ENCODE measurements at places on chromosomes 7 and 10.

DNA sequence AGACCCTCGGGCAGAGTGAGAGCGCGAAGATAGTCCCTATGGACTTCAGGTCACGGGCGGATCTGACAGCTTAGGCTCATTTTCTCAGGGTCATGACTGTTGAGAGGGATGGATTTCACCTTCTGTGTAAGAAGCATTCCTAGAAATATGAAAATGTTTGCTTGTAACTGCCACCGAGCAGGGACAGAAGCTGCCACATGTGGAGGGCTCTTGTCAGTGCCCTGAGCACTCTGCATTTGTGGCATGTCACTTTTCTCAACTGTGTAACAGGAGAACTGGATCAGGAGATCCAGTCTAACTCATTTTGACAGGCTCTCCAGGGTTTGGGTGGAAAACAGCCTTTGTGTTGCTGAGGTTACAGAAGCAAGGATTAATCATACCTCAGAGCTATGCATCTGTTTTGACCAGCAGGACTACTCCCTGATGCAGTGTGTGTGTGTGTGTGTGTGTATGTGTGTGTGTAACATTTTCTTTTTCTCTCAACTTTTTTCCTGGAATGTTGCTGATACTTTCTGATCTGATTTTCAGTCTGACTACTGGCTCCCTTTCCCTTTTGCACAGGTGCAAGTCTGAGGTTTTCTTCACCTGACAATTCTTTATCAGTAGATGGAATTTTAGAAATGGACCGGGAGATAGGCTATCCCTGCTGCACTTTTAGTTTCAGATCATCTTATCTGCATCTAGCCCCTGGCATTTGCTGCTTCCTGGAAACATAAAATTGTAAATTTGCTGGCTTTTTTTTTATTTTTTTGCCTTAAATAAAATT is 183.3 kb downstream of the STK31 start:
- no peak for DNase-seq

DNA sequence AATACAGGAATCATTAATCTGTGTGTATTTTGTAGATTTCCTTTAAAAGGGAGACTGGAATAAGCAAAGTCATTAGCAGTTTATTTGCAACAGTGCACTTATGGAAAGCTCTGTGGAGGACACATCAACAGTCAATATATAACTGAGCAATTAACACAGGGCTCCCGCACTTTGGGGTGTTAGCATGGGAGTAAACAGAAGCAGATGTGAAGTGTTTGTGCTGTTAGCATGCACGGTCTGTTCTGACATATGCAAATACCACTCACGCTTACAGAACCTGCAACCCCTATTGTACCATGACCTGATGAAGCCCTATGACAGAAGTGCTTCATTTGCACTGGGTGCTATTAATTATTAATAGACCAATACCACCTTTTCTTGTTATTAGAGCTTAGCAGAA is 118.9 kb downstream of the PPP1R3A start:
- no peak for DNase-seq

GRCh38 chr10:80662429-80663261 is 124.9 kb downstream of the SH2D4B start:
- DNase-seq = peak; percentile 72

GRCh38 chr10:18378766-18379165 is 238.5 kb downstream of the CACNB2 start:
- no peak for DNase-seq

- DNase-seq = no peak
These were observed 153.6 kb downstream of the HDAC9 start for GRCh38 chr7:18648849-18649758.

GRCh38 chr7:26590709-26591108 is 273.7 kb downstream of the SKAP2 start:
- no peak for DNase-seq

DNA sequence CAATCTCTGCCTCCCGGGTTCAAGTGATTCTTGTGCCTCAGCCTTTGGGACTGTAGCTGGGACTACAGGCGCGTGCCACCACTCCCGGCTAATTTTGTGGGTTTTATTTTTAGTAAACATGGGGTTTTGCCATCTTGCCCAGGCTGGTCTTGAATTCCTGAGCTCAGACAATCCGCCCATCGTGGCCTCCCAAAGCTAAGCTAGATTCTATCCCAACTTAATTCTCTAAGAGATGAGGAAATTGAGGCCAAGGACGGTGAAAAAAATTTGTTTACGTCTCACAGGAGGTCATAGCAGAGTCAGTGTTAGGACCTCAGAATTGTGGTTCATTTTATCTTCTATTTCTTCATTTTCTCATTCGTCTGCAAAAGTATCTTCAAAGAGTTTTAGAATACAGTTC is 6.1 kb downstream of the CCAR1 start:
- DNase-seq = no peak

DNA sequence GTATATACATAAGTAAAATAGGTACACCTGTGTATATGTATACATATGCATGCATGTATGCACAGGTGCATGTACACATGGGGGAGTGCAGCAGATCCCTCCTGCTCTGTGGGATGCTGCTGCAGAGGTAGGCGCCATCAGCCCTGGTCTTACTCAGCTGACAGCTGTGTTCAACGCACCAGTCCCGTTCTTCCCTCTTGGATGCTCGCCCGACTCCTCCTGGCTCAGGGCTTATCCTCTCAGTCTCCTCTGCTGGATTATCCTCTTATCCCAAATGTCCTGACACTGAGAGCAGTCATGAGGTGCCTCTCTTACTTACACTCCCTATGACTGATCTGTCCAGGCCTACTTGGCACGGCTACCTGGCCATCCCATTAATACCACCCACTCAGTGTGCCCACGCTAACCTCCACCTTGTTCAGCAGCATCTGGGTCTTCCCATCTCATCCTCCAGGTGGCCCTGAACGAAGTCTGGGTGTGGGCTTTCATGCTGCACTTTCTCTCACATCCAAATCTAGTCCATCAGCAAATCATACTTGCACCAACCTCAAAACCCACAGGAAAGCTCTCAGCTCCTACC is 357.1 kb downstream of the TCERG1L start:
- no peak for DNase-seq

- DNase-seq = no peak
These were observed 98.2 kb downstream of the ANLN start for GRCh38 chr7:36487756-36488336.

DNA sequence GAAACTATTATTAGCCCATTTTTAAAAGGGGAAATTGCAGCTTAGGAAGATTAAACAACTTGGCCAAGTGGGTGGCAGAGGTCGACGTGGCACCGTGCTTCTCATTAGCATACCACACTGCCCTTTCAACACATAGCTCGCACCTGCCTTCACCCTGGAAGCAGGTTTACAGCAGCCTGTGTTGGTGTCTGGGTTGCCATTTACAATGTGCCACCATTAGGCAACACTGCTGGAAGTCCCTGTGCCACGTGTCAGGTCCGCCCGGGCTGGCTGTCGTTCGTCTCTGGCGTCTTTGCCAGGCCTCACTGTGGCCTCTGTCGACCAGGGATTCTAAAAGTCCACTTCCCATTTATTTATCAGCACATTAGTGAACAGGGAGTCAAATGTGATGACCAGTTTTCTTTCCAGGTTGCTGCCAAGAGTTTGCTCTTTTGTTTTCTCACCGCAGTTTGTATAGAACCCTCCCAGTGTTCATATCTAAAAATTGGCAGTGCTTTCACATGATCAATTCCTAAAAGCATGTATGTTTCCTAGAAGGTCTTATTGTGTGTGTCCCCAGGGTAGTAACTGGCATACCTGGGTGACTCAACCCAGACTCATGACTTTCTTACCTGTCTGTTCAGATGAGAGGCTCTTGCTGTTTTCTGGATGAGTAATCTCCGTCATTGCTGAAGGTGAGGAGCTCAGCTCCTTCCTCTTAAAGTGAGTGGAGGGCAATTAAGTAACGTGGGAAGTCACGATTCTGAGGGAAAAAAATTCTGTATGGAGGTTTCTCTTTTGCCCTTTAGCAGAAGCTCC is 9.2 kb downstream of the INSIG1 start:
- no peak for DNase-seq

DNA sequence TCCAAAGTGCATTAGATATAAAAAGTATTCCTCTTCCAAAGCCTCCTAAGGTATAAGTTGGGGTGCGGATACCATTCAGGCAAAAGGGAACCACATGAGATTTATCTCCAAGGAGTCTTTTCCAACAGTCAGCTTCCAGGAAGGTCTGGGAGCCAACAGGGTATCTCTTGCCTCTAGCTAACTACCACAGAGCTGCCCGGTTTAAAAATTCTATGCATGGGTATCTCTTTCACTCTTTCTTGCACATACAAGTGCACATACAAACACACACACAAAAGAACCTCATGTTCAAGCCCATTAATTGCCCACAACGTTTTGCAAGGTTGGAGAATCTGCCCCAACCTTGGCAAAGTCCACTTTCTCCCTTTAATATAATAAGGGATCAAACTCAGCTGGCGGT is 80.7 kb downstream of the CDK6 start:
- no peak for DNase-seq

- DNase-seq = no peak
These were observed 47.6 kb downstream of the POT1 start for GRCh38 chr7:124881981-124882380.

DNA sequence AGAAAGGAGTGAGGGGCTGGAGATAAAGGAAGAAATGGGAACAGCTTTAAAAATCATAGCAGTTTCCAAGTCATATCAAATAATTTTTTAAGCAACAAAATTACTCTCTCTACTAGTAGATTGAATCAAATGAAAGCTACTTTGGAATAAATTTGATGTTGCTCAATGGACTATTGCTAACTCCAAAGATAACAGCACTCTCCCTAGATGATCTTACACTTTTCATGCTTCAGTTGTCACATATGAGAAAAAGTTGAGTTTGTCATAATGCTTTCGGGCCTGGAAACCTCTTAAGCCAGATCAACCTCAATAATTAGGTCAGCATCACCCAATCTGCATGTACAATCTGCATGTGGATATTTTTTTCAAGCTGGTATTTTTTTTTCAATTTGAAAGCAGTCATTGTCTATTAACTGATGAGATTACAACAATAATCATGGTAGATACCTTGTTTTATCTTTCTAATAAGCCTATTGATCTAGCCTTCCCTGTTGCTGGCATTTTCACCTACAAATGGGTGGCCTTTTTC is 31.3 kb downstream of the LIPJ start:
- no peak for DNase-seq

GRCh38 chr7:40329601-40330153 is 194.9 kb downstream of the SUGCT start:
- DNase-seq = no peak

GRCh38 chr7:100257017-100257416 is 37.3 kb downstream of the PVRIG start:
- no peak for DNase-seq

- DNase-seq = no peak
These were observed 245.1 kb downstream of the CAMK1D start for GRCh38 chr10:12594448-12594944.

- no peak for DNase-seq
These were observed 65.2 kb downstream of the FAM185A start for GRCh38 chr7:102814025-102814471.

- DNase-seq = no peak
These were observed 39.4 kb upstream of the LEP start for GRCh38 chr7:128201690-128202085.

GRCh38 chr10:57919864-57920263 is 347.8 kb downstream of the IPMK start:
- DNase-seq = no peak

DNA sequence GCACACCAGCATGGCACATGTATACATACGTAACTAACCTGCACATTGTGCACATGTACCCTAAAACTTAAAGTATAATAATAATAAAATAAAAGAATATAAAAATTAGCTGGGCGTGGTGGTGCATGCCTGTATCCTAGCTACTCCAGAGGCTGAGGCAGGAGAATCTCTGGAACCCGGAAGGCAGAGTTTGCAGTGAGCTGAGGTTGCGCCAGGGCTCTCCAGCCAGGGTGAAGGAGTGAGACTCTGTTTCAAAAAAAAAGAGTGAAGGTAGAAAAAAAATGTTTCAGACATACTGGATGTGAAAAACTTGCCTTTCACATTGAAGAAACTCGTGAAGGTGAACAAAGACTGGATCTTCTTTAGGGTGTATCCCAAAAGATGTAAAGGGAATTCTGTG is 26.7 kb downstream of the TSPAN14 start:
- DNase-seq = no peak

DNA sequence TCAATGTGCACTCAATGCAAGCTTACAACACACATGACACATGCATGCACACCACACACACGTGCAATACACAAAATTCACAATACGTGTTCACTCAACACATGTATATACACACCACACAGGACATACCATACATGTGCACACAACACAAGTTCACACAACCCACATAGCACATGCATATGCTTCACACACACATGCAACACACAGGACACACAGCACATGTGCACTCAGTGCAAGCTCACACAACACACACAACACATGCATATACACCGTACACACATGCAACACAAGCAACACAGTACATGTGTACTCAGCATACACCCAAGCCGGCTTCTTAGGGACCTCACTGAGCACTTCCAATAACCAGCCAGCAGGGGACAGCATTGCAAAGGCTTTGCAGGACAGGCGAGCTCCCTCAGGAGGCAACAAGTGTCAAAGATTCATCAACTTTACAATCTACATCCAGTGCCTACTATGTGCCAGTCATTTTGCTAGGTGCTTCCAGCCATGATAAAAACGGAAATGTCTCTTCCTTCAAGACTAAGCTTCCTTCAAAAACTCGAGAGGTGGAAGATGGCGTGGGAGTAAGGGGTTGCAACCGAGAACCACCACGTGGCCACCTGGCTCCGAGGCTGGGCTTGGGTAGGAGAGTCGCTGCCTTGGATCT is 61.1 kb downstream of the JCAD start:
- DNase-seq = peak; percentile 61

GRCh38 chr7:140027858-140028257 is 34.9 kb downstream of the PARP12 start:
- DNase-seq = no peak

GRCh38 chr10:80945264-80945880 is 407.7 kb downstream of the SH2D4B start:
- DNase-seq = no peak

- peak; percentile 73 for DNase-seq
These were observed 2.7 kb downstream of the KCNIP2 start for GRCh38 chr10:101840741-101841453.

DNA sequence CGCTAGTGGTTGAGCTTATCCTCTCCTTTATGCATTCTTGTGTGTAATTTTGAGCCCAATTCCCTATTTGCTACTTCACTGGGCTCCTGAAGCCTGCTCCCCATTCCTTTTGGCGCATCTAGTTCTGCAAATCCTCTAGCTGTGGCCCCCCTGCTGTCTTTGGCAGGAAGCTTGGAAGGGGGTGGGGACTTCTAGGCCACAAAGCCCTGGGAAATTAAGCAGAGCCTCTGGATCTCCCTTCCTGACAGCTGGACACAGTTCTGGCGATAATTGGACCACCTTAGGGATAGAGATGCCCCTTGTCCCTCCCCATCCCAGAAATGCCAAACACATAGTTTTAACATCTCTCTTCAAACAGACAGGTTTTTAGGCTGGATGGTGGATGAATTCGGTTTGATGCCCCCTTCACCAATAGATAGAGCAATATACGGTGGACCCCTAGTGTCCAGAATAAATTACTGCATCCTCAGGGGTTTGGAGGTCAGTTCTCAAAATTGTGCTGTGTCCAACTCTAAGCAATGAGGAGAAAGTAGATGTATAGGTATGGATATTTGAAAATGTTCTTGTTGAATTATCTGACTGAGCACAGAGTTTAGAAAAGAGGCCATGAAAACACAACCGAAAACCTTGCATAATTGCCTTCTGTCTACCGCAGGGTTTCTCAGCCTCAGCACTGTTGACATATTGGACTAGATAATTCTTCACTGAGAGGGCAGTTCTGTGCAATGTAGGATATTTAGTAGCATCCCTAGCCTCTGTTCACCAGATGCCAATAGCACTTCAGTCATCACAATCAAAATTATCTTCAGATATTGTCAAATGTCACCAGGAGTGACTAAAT is 75.5 kb downstream of the PAPSS2 start:
- DNase-seq = no peak

Measured in stimulated activated CD4-positive, alpha-beta T cell treated with anti-CD3 and anti-CD28 coated beads, Interleukin-4, amount 100 ng/mL, for 48 hours (primary cell).